ENCODE measurements at places on chromosomes 7 and 10.
A peak's percentile ranks its signal among the peaks of the same experiment; 100 is the strongest.

DNA sequence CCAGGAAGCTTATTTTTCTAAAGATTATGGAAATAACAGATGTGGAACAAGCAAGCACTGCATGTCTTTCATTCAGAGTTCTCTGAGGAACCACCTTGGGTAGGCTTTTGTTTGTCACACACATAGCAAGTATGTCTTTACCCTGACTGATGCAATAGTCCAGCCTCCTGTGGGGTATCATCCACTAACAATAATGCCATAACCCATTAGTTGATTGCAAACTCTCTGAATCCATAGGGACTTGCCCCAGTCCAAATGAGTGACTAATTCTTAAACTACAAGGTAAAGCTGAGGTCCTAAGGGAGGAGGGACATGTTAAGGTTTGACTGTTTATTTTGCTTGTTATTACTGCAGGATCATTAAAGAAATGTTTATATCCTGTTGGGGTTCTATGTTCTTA is 151.4 kb upstream of the PRPS1L1 start:
- DNase-seq: no peak

DNA sequence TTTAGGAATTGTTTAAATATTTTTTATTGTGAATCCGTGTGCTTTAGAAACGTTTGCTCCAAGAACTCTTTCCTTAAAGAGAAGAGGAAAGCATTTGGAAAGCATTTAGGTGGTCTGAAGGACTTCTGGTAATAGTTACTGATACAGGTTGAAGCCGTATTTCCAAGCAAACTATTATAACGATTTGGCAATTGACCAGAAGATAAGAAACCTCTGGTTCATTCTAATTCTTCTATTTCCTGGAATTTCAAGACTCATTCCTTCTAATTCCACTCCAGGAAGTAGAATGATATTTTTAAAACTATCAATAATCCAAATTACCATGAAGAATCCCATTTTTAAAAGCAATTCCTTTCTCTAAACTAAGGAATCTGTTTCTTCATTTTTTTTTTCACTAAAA is 158.9 kb upstream of the AGR3 start:
- no peak for DNase-seq

DNA sequence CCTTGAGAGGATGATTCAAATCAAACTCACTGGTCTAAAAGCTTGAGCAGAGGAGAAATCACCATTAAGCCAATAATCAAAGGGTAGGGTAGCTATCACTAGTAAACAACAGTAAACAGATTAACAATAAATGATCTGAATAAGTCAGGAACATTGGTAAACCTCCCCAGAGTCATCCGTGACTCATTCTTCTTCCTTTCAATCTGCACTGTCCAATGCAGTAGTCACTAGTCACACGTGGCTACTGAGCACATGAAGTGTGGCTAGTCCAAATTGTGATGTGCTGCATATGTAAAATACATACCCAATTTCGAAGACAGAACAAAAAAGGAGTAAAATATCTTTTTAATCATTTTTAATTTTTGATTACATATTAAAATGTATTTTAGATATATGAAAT is 64.0 kb downstream of the ERCC6 start:
- no peak for DNase-seq

DNA sequence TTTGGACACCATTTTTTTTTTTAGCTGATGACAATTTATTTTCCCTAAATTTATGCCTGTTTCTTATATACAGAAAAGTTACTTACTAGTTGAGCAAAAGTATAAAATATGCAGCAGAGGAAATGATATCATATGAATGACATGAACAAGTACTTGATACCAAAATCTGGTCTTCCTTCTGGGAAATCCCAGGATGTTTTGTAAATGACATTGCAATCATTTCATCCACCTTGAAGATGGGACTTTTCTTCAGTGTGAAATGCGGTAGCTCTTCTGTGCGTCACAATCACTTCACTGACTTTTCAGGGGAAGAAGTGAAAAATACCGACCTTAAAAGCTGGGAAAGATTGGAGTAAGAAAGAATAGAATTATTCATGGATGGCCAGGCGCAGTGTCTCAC is 23.8 kb downstream of the C1QL3 start:
- DNase-seq: no peak

- no peak for DNase-seq
These were observed at the start of gene RAB19 for GRCh38 chr7:140403878-140404564. Gene RAB19, plus strand, starts transcription at chr7:140404058. Its CDS starts 3,589 bp downstream, at chr7:140407647.

GRCh38 chr7:45909561-45909960 is 11.5 kb downstream of the IGFBP3 start:
- DNase-seq: no peak

DNA sequence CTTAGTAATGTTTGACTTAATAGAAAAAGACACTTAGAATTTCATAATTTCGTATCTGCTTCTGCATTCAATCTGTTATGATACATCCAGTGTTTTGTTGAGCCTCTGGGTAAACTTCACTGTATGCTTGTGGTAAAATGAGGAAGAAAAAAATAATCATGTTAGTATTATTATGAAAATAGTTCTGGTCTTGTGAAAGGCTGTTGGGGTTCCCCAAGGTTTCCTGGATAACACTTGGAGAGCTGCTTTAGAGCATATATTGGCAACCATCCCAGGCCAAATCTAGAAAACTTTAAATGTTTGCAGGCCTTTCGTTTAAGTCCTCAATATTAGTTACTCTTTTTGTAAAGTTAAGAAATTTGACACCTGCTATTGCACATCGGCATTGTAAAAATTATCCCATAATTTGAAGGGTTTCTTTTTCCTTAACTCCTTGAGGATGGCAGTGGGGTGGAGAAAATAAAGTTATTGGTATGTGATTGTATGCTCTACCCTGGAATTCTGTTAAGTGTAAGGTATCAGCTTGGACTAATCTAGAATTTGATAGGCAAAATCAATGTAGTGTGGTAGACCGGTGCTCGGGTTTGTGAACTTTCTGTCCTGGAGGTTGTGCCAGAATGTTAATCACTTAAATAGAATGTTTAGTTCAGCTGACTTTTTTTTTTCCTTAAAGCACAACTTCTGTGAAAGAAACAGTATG is 54.5 kb downstream of the WAC start:
- DNase-seq: no peak

- DNase-seq: no peak
These were observed 57.6 kb downstream of the MEOX2 start for GRCh38 chr7:15628876-15629275.

DNA sequence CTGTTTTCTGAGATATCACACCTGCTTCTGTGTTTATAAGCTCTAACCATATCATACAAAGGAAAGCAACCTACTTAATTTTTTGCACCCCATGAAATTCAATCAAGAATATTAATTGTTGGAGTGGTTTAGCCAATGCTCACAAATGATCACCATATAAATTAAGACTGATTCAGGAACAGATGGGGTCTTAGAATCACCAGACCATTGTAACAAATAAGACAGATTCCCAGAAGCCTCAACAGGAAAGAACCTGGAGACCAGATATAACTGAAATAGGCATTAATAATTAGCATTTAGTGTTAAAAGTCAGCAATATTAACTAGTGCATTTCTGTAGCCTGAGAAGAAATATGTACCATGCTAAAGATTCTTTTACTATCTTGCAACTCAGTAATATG is 73.6 kb downstream of the SLC13A1 start:
- DNase-seq: no peak

DNA sequence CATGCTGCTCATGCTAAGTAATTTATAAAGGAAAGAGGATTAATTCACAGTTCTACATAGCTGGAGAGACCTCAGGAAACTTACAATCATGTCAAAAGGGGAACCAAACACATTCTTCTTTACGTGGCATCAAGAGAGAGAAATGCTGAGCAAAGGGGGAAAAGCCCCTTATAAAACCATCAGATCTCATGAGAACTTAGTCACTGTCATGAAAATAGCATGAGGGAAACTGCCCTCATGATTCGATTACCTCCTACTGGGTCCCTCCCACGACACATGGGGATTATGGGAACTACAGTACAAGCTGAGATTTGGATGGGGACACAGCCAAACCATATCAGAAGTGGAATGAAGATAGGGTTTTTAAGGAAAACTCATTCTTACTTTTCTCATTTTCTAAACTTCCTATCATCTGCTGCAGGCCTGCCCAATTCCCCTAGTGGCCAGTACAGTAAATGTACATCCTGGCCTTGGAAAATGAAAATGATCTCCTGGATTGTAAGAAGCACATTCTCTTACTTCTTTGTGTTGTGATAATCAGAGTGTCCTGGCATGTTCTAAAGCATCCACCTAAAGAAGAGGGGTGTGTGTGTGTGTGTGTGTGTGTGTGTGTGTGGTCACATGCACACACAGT is 421.5 kb downstream of the LRMDA start:
- DNase-seq: no peak

GRCh38 chr10:6445671-6446316 is 134.3 kb downstream of the PRKCQ start:
- peak; percentile 88 for DNase-seq

GRCh38 chr10:21212348-21212747 is 313.1 kb downstream of the SKIDA1 start:
- no peak for DNase-seq

- no peak for DNase-seq
These were observed 161.9 kb downstream of the GRID1 start for GRCh38 chr10:86204421-86205305.

GRCh38 chr10:114181971-114182370 is 2.8 kb downstream of the TDRD1 start:
- DNase-seq: no peak

- no peak for DNase-seq
These were observed 167.2 kb upstream of the HGF start for GRCh38 chr7:81937091-81937490.

DNA sequence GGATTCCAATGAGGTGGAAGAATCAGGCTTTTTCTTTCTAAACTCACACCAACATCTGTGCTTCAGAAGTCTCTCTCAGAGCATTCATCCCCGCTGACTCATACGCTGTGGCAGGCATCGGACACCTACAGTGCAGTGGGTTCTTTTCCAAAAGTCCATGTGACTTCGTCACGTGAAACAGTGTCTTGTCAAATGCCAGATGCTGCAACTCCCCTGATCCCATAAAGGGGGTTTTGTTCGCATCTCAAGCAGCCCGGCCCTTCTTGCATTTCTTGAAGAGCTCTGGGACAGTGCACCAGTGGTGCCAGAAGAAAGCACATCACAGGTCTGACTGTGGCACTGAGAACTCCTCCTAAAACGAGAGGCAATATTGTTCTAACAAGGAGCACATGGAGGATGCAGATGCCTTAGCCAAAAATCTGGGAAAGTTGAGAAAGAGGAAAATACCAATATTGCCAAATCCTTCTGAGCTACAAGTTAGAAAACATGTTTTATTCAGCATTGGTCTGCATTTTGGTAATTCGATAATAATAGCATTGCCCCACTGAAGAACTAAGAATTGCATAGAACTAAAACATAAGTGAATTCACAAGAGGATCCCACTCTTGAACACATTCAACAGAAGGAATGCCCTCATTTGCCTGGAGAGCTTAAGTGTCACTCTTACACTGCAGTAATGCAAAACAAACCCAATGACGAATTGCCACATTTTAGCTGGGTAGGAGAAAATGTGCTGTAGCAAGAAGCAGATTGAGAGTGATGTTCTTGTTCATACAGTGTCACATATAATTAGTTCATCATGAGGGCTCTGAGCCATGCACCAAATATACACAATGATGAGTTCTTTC is 204.4 kb downstream of the CXCL12 start:
- DNase-seq: no peak

GRCh38 chr10:25811052-25811685 is 122.9 kb upstream of the MYO3A start:
- no peak for DNase-seq

DNA sequence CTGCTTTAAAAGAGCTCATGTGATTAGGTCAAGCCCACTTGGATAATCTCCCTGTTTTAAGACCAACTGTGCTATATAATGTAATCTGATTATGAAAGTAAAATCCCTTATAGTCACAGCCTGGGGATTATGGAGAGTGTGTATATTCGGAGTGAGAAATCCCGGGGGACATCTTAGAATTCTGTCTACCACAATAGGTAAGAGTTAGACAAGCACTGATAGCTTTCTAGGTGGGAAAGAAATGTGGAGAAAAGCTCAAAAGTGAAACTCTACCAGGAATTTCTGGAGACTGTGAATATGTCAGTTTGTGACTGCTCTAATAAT is 2.9 kb upstream of the VCL start:
- DNase-seq: no peak

GRCh38 chr10:19668116-19668515 is 148.1 kb upstream of the PLXDC2 start:
- no peak for DNase-seq

- no peak for DNase-seq
These were observed 48.7 kb upstream of the PTPRZ1 start for GRCh38 chr7:121824276-121824675.

DNA sequence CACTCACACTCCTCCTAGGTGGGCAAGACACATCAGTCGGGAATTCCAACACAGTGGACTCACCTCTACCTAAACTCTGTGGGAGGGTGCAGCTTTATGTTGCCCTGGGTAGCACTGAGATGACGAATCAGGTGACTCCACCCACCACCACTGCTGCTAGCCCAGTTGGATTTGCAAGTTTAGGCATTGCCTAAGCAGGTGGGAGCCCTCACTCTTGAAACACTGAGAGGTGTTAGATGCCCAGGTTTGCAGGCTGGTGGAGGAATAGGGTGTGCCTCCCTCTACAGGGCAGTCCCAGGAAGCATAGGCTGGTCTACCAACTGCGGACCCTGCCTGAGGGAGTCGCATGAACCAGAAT is 708.9 kb downstream of the POM121L12 start:
- no peak for DNase-seq

GRCh38 chr7:135712182-135712782 is 15.7 kb downstream of the SLC13A4 start:
- DNase-seq: no peak

GRCh38 chr7:39650676-39651075 is 27.3 kb downstream of the RALA start:
- no peak for DNase-seq

DNA sequence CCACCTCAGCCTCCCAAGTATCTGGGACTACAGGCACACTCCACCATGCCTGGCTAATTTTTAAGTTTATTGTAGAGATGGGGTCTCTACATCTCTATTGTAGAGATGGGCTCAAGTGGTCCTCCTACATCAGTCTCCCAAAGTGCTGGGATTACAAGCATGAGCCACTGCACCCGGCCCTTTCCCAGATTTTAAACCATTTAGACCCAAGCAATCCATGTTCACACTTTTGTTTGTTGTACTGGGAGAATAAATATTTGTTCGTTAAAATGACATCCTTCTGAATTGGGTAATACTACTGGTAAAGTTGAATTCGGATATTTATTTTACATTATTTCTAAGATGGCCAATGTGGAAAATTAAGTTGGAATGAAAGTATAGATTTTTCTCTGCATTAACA is 52.7 kb downstream of the MINPP1 start:
- peak; percentile 1 for DNase-seq

DNA sequence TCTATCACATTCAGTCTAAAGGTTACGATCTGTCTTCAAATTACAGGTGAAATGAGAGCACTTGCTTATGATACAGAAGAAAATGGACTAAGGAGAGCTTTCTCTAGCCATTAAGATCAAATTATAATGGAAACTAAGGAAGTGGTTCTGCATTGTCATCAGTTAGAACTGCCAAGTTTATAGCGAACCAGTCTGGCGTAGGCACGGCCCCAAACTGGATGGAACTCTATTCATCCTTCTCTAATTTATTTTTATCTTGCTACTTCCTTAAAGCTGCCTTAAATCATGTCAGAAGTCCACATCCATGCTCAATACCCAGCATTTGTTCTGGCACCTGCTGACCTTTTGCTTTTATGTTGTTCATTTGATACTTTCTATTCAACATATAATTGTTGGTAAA is 63.7 kb upstream of the APBB1IP start:
- no peak for DNase-seq
